Foreskin fibroblast (primary cell): ENCODE measurements at places on chromosomes 13 and 19.

DNA sequence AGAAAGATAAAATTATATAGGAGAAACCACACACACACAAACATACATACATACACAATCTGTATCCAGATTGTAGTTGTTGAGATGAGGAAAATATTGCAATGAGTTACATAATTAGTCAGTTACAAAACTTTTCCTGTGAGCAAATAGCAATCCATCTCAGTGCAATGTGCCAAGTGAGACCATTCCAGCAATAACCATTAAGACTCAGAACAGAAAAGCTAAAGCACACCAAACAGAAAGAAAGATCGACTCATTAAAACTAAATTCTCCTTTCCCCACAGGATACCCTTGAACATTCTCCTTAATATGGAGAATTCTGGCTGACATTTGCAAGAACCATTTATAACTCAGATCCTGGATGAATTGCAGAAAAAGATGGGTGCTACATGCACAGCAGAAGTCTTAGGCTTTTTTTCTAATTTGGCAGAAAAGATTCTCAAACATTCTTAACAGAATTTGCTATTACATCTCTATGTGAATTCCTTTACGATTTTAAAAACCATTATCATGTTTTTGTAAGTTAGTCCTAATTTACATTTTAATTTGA is 1341.2 kb upstream of the SPRY2 start:
- no peak for DNase-seq

- DNase-seq: no peak
Measured at GRCh38 chr13:71610876-71611275, 256.1 kb downstream of the DACH1 start.

DNA sequence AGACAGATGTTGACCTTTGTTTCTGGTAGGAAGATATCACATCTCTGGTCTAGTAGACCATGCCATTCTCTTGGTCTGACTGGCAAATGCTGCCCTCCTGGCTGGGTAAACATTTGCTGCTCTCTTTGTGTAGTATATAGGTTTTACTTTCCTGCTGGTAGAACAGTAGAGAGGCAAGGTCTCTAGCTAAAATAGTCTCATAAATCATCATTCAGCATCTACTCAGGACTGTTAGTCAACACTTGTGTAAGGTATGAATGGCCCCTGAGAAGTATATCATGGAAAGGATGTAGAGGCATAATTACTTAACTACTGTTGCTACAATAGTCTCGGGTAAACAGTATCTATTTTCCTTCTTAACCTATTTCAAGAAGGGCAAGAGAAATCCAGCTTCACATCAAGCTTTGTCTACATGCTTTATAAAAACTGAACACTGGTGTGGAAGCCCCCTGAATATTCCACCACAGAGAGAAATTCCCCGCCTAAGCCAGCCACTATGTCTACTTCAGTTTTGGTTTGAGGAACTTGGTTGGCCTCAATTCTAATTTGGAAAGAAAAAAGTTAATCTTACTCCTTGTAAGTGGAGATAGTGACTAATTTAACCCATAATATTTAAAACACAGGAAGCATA is 18.4 kb upstream of the MYCBP2 start:
- no peak for DNase-seq

DNA sequence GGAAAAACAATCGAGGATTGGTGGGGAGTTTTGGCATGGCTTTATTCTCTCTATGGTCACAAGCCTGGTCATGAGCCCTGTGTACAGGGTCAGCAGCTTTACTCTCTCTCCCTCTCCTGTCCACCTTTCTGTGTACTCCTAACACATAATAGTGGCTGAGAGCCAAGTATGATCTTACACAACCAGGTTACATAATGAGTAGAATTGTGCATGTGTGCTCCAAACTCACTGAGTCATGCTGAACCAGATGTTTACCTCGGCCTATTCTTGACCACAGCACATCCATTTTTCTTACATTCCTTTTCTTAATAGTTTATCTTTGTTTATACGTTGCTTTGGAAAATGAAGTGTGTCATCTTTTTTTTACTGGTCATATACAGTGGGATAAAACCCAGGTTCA is 53.1 kb downstream of the ZNF254 start:
- peak; percentile 12 for DNase-seq

DNA sequence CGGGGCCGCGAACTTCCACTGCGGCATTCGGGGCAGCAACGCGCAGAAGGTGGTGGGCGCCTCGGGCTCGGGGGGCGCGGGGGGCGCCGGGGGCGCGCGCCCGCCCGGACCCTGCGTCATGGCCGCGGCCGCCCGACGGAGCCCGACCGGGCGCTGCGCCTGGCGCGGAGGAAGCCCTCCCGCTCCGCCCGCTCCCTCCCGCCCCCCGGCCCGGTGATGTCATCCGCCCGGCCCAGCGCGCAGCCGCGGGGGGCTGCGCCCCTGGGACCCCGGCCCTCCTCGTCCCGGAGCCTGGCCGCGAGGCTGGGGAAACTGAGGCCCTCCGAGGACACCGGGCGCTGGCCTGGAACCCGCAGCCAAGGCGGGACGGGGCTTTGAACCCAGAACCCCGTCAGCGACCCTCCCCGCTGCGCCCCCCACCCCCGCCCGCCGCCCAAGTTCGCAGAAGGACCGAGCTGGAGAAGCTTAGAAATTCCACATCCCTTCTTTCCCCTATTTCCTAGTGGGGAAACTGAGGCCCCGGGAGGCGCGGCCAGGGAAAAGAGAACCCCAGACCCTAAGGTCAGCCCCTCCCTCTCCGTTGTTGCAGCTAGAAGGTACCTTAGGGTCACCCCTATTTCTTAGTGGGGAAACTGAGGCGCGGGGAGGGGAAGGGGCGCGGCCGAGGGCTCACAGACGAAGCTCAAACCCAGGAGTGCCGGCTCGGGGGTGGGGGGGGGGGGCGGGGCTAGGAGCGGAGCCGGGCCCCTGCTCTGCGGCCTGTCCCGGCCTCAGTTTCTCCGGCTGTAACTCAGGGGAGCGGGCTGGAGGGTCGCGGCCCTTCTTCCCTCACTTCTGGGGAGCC is at the start of gene SHC2:
Gene SHC2, minus strand, starts transcription at position 157 of the 844 bp plus-strand sequence. Its CDS starts 37 bp downstream, at position 120.
- peak; percentile 16 for DNase-seq

DNA sequence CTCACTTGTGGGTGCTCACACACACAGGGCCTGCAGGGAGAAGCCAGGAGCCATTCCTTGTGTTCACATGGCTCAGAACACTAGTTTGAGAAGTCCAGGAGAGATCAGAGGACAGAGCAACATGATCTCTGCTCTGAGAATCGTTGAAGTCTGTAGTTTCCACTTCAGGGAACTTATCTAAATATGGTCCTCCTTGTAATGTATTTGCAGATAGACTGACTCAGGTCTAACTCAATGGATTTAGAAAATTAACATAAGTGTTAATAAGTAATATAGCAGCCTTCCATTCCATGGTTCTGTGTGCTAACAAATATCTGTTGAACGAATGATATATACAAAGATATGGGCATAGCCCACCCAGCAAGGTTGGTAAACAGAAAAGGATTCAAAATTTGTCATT is 119.8 kb upstream of the STARD13 start:
- no peak for DNase-seq

GRCh38 chr19:43563816-43564457 is 11.4 kb downstream of the XRCC1 start:
- DNase-seq: no peak

GRCh38 chr13:110236831-110237261 is 70.1 kb downstream of the COL4A1 start:
- DNase-seq: no peak

GRCh38 chr19:19071897-19072296 is 8.1 kb downstream of the SLC25A42 start:
- no peak for DNase-seq
